ENCODE measurements at places on chromosomes 1 and 21.

GRCh38 chr1:110060034-110060661, 10.3 kb downstream of the ALX3 start:
- DNase-seq = peak; percentile 37

GRCh38 chr1:154801234-154802011, 68.7 kb downstream of the KCNN3 start:
- DNase-seq = no peak

DNA sequence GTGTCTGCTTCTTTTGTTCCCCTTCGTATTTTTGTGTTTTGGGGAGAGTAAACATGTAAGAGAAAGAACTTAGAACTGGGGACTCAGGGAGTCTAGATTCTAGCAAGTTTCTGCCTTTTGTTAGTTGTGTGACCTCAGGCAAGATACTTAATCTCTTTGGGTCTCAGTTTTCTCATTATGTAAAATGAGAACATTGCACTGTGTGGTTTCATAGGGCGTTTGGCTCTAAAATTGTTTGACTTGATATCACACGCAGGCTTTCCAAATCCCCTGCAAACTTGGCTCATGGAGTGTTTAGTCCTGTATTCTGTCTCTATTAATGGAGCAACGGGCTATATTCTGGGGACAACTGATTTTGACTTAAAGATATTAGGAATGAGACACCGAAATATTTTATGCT, 57.7 kb downstream of the NTNG1 start:
- DNase-seq = no peak

GRCh38 chr1:93304716-93305138, 41.0 kb upstream of the DR1 start:
- peak; percentile 65 for DNase-seq

DNA sequence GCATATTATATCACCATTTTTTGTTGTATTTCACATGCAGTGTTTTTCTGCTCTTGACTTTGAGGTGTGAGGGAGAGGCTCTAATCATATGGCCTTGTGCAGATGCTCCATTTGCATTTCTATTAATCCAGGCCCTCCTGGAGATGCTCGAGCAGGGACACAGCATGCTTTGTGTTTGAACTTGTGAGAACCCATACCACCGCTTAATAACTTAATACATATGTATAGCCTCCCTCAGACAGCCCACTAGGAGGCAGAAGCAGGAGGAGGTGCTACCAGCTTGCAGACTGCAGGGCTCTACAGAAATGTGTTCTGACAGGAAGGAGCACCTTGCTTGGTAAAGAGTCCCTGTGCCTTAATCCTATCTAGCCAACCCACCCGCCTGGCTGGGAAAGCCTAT, 155.2 kb downstream of the BARHL2 start:
- no peak for DNase-seq

DNA sequence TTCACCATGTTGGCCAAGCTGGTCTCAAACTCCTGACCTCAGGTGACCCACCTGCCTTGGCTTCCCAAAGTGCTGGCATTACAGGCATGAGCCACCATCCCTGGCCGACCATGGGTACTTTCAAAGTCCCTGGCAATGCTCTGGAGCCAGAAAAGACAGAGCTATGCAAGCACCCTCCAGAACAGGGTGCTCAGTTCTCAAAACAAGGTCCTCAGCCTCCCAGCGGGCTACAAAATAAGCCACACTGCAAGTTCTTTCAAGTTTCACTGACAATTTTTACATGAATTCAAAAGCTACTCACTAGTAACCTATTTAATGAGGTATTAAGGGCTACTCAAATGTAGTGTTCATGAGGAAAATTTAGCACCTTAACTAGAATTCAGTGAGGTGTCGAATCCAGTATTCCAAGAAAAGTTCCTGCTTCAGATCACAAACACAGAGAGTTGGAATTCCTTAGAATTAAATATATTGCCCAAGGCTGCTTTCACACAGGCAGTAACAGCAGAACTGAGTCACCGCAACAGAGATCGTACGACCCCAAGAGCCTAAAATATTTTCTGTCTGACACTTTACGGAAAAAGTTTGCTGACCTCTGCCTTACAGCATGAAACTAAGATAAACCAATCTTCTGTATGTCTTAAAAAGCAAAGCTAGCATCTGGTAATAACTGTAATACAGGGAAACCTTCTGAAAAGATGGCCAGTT, 60.7 kb downstream of the HSF2BP start:
- peak; percentile 93 for DNase-seq

- DNase-seq = no peak
Observed at GRCh38 chr1:206744683-206745082, 25.9 kb upstream of the IL19 start.

GRCh38 chr1:7265771-7266371, 480.6 kb downstream of the CAMTA1 start:
- peak; percentile 90 for DNase-seq

DNA sequence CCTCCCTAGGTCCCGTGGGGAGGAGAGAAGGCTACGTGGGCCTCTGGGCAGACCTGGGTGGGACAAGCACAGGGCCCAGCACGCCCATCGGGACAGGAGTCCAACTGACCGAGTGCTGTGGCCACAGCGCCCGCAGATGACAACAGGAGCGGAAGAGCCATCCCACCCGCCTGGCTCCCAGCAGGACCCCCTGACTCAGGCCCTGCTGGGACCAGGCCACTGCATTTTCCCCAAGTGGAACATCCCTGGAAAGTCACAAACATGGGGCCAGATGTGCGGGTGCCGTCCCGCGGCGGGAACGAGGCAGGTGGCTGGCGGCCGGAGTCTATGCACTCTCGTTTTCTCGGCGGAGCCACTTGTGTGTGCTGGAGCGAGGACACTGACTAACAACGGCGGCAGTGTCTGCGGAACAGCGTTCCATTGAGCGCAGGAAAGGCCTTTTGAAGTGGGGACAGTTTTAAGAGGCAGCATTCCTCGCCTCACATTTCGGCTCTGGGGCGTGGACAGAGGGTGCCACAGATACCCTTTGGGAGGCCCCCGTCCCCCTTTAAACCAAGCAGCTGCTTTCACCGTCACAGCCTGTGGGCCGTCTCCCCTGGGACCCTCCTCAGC, 93.7 kb upstream of the ARHGEF16 start:
- DNase-seq = no peak

- DNase-seq = no peak
Observed at GRCh38 chr1:29673228-29673500, 436.8 kb downstream of the PTPRU start.

GRCh38 chr1:214427871-214428277, 123.5 kb downstream of the PTPN14 start:
- DNase-seq = peak; percentile 99

- peak; percentile 89 for DNase-seq
Observed at GRCh38 chr1:180154325-180155181, at the start of gene QSOX1. QSOX1 (plus strand) TSS chr1:180154869; CDS start chr1:180154908, 39 bp downstream.

DNA sequence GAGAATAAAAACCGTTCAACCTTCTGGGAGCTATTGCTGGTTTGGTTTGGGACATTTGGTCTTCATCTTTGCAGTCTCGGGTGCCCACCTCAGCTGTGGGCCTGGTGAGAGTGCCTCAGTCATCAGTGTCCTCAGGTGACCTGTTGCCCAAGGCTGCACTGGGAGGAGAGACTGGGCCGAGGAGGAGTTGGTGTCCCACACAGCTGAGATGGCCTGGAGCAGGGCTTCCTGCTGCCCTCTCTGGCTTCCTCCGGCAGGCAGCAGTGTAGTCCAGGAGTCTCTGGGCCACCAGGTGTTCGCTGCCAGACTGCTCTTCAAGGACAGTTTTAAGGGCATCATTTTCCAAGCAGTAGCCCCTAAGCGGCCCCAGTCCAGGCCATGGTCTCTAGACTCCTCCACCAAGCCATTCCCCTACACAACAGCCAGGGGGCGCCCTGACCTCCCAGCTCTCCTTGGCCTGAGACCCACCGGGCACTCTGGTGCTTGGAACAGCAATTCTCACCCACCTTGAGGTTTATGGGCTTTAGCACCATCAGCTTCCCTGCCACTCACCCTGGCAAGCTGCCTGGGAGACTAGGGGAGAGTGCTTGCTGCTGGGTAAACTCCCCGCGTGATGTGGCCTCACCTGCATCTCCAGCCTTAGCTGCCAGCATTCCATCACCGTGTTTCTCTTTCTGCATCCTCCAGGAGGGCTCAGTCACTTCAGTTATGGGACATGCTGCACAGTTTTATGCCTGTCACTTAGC, 9.1 kb upstream of the SYTL1 start:
- peak; percentile 45 for DNase-seq

GRCh38 chr1:166929911-166930310, 45.4 kb downstream of the ILDR2 start:
- no peak for DNase-seq

- DNase-seq = no peak
Observed at GRCh38 chr1:197336571-197336970, 68.5 kb downstream of the CRB1 start.

GRCh38 chr1:48058135-48059025, 61.2 kb upstream of the TRABD2B start:
- no peak for DNase-seq

DNA sequence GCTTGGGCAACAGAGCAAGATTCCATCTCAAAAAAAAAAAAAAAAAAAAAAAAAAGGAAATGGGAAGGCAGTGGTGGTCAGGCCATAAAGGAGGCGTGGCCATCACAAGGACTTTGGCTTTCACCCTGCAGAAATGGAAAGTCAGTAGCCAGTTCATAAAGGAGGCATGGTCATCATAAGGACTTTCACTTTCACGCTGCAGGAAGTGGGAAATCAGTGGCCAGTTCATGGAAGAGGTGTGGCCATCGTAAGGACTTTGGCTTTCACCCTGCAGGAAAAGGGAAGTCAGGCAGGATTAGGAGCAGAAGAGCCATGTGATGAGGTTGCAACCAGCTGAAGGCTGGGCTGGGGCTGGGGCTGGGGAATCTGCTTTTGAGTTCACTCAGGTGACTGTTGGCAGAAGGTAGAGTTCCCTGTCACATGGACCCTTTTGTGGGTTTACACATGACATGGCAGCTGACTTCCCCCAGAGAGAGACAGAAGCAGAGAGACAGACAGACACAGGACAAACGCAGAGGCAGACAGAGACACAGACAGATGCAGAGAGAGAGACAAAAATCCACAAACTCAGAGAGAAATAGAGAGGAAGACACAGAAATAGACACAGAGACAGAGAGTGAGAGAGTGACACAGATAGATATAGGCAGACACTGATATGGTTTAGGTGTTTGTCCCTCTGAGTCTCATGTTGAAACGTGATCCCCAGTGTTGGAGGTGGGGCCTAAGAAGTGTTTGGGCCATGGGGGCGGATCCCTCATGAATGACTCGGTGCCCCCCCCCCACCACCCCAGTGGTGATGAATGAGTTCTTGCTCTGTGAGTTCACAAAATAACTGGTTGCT, 263.9 kb upstream of the KAZN start:
- DNase-seq = no peak

- peak; percentile 20 for DNase-seq
Observed at GRCh38 chr1:18256282-18257235, 149.0 kb downstream of the IGSF21 start.

DNA sequence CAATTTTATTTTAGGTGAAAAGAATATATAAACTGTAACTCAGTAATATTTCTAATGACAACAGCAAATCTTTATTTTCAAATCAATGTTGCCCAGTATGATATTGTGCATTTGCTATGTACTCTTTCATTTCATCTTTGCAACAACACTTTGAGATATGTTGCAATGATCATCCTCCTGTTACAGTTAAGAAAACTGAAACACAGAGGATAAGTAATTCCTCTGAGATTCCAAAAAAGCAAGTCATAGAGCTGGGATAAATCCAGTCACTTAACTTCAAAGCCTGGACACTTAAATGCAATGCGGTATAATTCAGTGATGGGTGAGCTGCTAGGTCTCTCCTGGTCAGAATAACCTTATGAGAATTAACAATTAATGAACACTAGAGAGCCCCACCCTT, 48.6 kb upstream of the EXO1 start:
- DNase-seq = peak; percentile 34

DNA sequence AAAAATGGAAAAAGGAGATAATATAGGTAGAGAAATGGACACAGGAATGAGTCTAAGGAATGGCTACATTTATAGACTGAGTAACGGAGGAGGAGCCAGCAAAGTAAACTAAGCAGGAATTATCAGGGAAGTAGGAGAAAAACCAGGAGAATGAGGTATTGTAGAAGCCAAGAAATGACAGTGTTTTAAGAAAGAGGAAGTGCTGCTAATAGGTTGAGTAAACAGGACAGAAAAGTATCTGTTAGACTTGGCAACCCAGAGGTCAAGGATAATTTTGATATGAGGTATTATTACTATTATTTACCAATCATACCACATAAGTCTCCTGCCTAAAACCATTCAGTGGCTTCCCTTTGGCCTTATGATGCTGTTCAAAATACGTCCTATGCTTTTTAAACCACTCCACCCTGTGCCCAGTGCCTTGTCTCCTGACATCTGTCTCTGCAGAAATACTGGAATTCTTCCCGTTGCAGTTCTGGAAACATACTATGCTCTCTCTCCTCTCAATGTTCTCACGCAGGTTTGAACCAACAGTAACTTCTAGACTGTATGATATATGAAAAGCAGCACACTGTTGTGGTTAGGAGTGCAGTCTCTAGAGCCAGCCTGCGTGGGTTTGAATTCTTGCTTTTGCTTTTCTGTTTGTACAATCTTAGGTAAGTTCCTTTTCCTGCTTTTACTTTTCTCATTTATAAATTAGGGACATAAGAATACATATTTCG, 24.6 kb upstream of the NEK7 start:
- DNase-seq = no peak

- no peak for DNase-seq
Observed at GRCh38 chr21:43847301-43847700, 17.7 kb upstream of the AGPAT3 start.

- DNase-seq = peak; percentile 25
Observed at GRCh38 chr1:228037401-228038386, 30.9 kb downstream of the WNT3A start.

DNA sequence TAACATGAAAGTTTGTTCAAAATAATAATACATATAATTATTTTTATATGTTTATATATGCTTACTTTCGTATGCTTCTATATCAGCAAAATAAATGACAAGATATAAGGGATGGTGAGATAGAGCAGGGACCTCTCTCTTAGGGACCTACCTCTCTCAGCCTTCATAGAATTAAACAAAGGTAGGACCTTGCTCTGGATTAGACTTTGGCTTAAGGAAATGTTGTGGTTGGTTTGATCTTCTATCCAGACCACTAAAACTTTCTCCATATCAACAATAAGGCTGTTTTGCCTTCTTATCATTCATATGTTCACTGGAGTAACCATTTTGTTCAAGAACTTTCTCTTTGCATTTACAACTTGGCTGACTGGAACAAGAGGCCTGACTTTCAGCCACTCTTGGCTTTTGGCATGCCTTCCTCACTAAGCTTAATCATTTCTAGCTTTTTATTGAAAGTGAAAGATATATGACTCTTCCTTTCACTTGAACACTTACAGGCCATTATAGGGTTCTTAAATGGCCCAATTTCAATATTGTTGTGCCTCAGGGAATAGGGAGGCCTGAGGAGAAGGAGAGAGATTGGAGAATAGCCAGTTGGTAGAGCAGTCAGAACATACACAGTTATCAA, 14.4 kb downstream of the FRRS1 start:
- DNase-seq = no peak

DNA sequence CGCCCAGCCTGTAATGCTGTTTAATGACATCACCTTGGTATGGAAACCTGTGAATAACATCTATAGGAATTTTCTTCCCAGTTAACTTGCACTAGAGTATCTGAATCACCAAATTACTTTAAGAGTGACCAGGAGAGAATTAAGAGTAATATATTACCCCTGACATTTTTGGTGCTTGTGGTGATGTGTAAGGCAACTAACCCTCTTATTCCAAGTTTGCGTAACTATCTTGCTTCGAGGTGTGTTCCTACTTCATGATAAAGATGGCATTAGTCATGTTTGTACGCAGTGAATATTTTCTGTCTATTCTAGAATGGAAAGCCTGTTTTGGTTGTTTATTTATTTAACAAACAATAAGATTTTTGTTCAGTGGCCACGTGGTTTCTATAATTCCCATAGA, 131.3 kb downstream of the ZP4 start:
- no peak for DNase-seq

Measured in EL (cell line).